ENCODE measurements at places on chromosomes 4 and X.

DNA sequence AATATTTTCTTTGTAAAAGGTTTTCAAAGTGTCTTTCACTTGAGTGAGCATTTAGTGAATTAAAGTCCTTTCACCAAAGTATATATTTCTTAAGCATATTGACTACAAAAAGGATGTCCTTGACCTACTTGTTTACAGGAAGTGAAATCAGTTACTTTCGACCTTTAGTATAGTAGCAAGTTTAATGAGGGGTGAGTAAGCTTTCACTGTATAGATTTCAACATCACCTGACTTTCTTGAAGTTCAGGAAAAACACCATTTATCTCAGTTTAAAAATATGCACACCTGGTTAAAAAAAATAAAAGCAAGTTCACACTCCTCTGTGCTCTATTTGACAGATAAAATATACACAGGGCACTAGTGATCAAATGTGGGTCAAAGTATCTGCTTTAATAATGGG, 88.1 kb downstream of the CCSER1 start:
- no peak for DNase-seq

GRCh38 chr4:2929469-2929868, 33.7 kb downstream of the NOP14 start:
- peak; percentile 12 for DNase-seq

- no peak for DNase-seq
Observed at GRCh38 chr4:83238393-83239248, 46.0 kb downstream of the COQ2 start.

- DNase-seq, result no peak
Observed at GRCh38 chrX:30680618-30681017, 27.4 kb downstream of the GK start.

- DNase-seq, result no peak
Observed at GRCh38 chr4:146585761-146586333, 52.8 kb upstream of the POU4F2 start.

- DNase-seq, result no peak
Observed at GRCh38 chrX:68989865-68990606, 161.2 kb downstream of the EFNB1 start.

- no peak for DNase-seq
Observed at GRCh38 chr4:47650584-47651130, 165.6 kb downstream of the ATP10D start.

GRCh38 chr4:21709031-21709430, 239.5 kb downstream of the KCNIP4 start:
- DNase-seq, result no peak

- DNase-seq, result no peak
Observed at GRCh38 chr4:91279899-91280298, 1023.9 kb upstream of the GRID2 start.

DNA sequence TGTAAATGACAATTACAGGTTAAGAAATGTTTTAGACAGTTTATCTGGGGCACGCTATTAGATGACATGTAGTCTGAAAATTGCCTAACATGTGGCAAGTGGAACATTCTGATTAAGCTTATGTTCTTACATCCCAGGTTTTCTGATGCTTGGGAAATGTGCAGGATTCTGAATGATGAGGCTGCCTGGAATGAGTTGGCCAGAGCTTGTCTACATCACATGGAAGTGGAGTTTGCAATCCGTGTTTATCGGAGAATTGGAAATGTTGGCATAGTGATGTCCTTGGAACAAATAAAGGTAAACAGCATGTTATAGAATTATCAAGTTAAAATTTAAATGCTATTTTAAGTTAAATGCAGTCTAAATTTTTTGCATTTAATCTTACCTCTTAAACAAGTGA, 49.3 kb downstream of the WDR19 start:
- DNase-seq, result no peak

- DNase-seq, result no peak
Observed at GRCh38 chr4:168247603-168248002, 70.9 kb downstream of the DDX60 start.
